ENCODE measurements at places on chromosomes 6 and 20. TPM values are rescaled to one million over a fixed set of nuclear protein-coding genes. Genes with fewer than 3 reads are reported as not detected.

REM1 gene
- not detected for total RNA-seq

HMGN4 gene
- 86.4 TPM for total RNA-seq

VSX1 gene
- total RNA-seq, result not detected

DNA sequence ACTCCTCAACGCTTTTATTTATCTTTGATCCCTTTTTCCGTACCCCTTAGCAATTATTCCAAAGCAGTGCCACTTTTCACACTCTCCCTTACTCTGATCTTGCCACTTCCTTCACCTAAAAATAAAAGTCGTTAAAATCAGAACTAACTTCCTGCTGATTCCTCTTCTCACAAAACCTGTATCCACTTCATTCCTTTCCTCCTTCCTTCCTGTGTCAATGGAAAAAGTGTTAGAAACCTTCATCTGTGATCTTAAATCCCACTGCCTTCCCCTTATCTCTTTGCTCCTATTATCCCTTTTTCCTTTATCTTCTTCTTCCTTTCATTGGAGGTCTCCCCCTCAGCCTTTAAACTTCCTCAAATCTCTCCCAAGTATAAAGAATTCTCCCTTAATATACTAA lies 49.2 kb downstream of the GOPC start:
- DNase-seq, result no peak

GRCh38 chr6:108074057-108074358 lies 533 bp downstream of the OSTM1 start:
- DNase-seq, result no peak

RCAN2 gene
- total RNA-seq, result 0.91 TPM

C6orf52 gene
- 1.2 TPM for total RNA-seq

DNA sequence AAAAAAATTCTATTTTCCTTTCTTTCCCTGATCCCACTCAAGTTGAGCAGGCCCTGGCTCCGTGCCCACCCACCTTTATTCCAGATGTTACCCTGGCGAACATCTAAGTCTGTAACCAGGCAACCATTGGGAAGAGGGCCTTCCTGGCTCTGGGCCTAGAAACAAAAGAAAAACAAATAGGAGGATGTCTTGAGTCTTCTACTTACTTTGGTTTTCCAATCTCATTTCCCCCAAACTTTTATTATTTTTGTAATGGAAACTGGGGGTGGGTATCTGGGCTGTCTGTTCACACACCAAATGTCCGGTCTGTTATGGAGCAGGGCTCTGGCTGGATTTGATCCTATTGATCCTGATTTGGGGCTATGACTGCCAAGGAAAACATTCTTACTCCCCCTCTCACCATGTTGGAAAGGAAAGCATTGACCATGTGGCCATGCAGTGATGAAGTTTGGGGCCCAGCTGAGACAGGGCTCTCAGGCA lies 744.1 kb downstream of the DHX35 start:
- no peak for DNase-seq

GRCh38 chr6:135328136-135328535 lies 147.0 kb downstream of the MYB start:
- DNase-seq, result no peak

DNA sequence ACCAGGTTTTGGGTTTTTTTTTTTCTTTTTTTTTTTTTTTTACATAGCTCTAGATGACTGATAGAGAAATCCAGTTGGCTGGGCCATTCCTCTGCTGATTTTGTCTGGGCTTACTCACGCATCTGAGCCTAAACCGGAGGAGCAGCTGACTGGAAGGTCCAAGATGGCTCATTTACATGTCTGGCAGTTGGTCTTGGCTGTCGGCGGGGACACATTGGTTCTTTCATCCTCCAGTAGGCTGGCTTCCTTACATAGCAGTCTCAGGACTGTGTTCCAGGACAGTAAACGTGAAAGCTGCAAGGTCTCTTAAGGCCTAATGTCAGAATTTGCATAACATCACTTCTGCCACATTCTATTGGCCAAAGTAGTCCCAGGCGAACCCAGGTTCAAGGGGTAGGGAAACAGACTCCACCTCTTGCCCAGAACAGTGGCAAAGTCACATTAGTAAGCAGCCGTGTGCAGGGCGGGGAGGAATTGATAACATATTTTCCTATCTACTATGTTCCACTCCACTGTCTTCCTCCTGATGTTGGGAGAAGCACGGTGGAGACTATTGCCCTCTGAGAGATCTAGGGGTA lies 87.0 kb downstream of the CDH22 start:
- DNase-seq, result no peak

DNA sequence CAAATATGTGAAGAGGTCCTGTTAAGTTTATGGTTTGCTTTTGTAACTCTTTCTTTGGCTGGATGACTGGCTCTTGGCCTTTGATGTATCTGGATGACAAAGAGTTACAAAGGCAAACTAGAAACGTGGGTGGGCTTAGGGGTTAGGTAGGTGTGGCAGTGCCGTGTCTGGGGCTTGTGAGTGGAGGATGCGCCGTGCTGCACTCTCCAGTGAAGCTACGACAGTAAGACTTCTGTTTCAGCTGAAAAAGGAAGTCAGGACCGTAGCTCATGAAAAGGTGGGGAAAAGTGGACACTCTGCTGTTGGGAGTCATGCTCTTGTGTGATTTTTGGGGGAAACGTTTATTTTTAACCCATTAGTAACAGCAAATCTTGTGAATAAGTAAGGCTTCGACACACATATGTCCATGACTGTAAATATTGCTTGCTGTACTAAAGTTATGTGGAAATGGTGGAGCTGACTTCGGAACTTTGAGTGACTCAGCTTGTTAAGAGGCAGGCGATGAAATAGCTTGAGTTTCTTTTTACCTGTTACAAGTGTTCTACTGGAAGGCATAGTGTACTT lies 45.6 kb downstream of the DUSP22 start:
- DNase-seq, result peak; percentile 61

CST7 gene
- 14.0 TPM for total RNA-seq

DNA sequence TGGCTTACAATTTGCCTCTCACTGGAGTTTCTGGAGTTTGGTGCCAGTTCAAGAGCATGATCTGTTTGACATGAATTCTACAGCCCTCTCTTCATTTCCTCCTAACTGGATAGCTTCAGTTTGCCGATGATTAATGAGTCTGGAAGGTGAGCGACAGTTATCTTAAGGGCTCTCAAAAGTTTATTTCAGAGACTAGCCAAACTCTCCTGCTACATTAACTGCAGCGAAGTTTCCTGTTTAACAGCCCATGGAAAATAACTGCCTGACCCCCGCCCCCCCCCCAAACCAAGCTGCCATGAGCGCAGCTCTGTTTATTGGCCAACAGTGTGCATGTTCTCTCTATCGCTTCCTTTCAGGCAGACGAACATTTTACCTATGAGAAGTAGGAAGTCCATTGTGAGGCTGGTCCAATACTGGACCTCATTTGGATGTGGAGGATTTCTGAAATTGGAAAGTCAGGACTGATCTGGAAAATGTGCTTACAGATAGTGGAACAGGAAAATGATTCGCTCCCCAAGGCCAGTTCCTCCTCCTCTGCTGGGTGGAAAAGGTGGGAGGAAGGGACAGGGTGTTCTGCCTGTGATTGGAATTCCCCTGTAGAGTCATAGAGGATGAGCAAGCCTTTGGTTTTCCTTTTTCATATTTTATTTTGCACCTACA lies 522.2 kb upstream of the JAG1 start:
- no peak for DNase-seq

DNA sequence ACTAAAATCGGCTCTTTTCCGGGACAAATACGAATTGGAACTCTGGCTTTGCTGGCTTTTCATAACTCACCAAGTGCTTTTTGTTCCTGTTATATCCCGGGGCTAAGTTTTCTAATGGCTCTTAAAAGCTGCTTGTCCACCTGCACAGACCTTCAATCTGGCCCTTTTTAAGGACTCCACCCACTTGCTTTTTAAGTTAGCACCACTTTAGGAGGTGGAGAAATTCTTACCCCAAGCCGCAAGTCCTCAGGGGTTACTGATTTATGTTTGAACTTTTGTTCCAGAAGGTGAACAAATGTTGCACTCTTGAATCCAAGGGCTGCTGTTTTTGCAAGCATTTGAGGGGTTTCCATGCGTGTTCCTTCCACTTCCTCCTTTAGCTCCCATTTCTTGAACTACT lies 37.8 kb downstream of the FAM184A start:
- DNase-seq, result no peak

TOMM6 gene
- 282 TPM for total RNA-seq

GRCh38 chr20:32235331-32236047 lies 27.8 kb downstream of the POFUT1 start:
- no peak for DNase-seq

DNA sequence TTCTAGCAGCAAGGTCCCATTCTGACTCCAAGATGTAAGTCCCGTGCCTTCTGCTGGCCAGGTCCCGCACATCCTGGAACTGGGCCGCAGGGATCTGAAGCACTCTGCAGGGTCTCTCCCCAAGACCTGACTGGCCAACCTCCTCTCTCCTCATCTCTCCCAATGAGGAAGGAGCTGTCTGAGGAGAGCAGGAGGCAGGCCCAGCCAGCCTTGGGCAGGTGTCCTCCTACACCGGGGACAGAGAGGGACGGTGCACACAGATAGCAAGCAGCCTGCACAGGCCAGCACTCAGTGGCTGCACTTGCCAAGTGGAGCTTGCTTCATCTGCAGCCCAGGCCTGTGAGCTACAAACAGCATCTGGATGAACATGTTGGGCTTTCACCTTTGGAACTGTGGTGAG lies 76.8 kb upstream of the CD93 start:
- DNase-seq, result no peak

DNA sequence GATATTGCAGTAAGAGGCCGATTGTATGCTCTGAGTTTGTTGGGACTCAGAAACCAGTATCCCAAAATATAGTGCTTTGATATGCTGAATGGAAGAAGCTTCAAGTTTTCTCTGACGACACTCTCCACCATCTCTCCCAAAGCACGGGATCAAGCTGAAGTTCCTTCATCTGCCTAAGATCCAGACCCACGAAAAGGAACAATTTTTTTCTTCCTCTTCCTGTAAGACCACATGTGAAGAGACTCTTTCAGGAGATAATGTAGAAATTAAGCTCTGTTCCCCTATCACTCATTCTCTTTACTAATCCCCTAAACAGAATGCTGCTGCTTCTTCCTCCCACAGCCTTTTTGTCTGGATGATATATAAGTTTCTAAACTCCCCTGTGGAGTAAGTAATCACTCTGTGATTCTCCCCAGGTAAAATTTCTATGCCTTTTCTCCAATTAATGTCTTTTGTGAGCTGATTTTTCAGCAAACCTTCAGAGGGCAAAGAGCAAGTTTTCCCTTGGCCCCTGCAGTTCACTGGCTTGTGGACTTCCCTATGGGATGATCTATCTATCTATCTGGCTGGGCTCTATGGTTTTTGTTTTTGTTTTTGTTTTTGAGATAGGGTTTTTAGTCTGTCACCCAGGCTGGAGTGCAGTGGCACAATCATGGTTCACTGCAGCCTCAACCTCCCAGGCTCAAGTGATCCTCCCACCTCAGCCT lies 13.5 kb upstream of the PNRC1 start:
- no peak for DNase-seq

VSTM2L gene
- total RNA-seq, result not detected

DNA sequence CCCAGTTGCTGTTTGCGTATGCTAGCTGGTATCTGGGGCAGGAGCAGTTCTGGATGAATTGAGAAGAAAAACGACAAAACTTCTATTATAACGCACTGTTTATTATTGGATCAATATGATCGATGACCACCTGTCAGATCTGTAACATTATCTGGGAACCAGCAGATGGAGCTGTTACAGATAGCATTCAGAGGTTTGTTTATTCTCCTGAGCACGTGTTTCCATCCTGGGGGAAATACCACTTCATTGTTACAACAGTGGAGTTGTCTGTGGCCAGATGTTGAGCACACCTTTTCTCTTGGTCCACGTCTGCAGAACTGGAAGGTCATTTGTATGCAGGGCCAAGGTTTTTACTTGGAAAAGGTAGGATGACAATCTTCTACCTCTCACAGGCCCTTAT lies 16.0 kb upstream of the NKX2-2 start:
- DNase-seq, result no peak

DNA sequence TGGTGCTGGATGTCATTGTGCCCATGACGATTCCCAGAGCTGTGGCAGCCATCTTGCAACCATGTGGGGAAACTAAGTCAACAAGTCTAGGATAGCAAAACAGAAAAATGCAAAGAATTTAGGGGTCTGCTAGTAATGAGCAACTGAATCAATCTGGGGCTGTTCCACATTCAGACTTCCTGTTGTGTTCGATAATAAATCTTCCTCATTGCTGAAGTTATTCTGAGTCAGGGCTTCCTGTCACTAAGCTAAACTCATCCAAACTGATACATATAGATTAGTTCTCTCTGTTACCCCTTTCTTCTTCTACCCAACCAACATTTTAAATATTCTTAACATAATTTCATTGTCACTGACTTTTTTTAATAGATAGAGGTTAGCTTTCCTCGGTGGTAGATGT lies 205.9 kb downstream of the HACE1 start:
- no peak for DNase-seq

DNA sequence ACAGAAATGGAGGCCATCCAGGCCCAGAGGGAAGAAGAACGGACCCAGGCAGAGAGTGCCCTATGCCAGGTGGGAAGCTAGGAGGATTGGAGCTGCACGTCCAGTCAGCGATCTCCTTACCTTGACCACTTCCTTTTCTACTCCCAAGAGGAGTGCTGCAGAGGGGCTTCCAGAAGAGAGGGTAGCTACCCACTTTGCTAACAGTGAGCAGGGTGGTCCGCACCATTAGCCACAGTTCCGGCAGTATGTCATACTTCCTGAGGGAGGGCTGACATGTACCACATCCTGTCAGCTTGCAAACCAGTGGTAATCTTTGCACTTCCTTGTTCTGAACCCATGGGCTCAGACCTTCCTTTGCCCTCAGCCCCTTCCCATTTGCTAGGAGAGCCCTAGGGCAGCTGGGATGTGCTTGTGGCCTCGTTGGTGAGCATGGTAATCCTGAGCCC lies 35.4 kb downstream of the CEP250 start:
- peak; percentile 72 for DNase-seq

DNA sequence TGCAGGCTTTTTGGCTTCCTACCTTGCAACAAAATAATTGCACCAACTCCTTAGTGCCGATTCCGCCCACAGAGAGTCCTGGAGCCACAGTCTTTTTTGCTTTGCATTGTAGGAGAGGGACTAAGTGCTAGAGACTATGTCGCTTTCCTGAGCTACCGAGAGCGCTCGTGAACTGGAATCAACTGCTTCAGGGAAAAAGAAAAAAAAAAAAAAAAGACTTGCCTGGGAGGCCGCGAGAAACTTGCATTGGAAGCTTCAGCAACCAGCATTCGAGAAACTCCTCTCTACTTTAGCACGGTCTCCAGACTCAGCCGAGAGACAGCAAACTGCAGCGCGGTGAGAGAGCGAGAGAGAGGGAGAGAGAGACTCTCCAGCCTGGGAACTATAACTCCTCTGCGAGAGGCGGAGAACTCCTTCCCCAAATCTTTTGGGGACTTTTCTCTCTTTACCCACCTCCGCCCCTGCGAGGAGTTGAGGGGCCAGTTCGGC lies 420 bp downstream of the SOX4 start:
- DNase-seq, result peak; percentile 43

PSORS1C2 gene
- not detected for total RNA-seq

LYRM4 gene
- 53.4 TPM for total RNA-seq

FOXS1 gene
- total RNA-seq, result not detected

- DNase-seq, result no peak
These were observed 13.5 kb downstream of the MANBAL start for GRCh38 chr20:37302981-37303380.

GRCh38 chr6:111978532-111979149 lies 75.3 kb upstream of the CCN6 start:
- no peak for DNase-seq

GRCh38 chr20:44886266-44886651 lies 754 bp downstream of the YWHAB start:
- DNase-seq, result no peak

- DNase-seq, result no peak
These were observed 46.5 kb upstream of the FRMD1 start for GRCh38 chr6:168125429-168126001.

GRCh38 chr6:15308435-15309213 lies 62.8 kb downstream of the JARID2 start:
- no peak for DNase-seq

- DNase-seq, result no peak
These were observed 4.5 kb upstream of the EPB41L2 start for GRCh38 chr6:131067521-131067920.
